DMS153 (cell line): ENCODE measurements at places on chromosomes 12 and 14.

GRCh38 chr12:68972595-68972994 lies 39.6 kb upstream of the CPM start:
- DNase-seq: no peak

DNA sequence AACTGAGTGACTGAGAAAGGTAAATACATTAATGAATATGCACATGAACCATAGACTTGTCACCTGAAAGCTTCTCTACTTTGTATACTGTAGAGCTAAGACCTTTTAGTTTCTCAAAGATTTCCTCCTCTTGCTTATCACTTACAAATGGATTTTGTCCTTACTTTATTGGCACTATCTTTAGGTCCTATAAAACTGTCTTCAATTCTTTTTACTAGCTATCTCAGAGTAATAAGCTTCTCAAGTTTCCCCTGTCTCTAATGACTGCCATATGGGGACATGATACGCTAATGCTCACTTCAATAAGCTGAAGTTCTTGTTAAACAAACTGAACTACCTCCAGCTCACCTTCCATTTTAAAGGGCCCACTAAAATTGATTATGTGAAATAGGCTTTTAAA lies 468.2 kb upstream of the CCDC196 start:
- no peak for DNase-seq

DNA sequence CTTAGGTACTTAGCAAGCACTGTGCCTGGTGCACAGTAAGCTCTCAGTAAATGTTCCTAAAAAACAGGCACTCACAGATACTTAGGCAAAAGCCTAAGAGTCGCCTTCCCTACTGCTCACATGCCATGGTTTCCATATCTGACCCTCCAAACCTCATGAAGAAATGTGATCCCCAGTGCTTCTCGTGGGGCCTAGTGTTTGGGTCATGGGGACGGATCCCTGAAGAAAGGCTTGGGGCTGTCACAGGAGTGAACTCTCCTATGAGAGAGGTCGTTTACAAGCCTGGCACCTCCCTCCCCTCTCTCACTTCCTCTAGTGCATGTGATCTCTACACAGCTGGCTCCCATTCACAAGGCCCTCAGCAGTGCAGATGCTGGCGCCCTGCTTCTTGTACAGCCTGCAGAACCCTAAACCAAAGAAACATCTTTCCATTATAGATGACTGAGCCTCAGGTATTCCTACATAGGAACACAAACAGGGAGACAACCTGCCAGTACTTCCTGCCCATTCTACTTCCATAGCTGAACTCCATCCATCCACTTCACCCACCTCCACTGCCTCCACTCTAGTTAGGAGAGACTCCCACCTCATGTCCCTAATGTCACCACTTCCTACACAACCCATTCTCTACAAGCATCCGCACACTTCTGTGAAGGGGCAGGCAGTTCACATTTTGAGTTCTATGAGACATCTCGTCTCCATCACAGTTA lies 2.9 kb downstream of the SLC15A4 start:
- no peak for DNase-seq

- no peak for DNase-seq
Measured at GRCh38 chr12:94263011-94263811, 114.8 kb downstream of the PLXNC1 start.

DNA sequence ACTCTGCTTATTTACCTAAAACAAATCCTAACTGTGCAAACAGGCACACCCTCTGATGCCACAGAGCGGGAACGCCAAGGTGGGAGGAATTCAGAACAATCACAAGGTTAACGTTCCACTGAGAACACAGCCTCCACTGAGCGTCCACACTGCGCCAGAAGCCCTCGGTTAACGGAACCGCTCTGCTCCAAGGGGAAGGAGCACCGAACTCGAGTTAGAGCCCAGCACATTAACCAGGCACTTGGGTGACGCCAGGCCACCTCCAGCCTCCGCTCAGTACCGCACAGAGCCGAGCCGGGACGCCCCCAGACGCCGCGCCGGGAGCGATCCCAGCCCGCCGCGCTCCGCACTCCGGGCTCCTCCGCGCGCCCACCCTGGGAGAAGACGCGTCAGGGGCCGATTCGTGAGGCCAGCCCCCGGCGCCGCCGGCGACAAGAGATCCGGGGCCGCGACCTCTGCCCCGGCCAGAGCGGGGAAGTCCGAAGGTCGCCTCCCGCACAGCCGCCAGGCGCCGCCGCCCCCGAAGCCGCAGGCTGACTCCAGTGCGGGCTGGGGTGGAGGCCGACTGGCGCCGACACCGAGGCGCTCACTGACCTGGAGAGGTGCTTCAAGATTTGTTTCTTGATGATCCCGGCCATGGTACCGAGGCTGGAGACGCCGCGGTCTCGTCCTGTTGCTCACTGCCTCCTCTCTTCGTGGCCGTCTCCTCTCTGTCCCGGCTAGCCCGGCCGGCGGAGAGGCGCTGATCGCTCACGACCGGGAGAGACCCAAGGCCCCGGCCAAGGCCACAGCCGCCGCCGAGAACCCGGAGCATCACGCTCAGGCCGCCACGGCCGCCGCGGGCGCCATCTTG lies 450 bp downstream of the BLTP3B start:
- no peak for DNase-seq

- no peak for DNase-seq
Measured at GRCh38 chr12:288687-289086, 26.1 kb upstream of the SLC6A13 start.

DNA sequence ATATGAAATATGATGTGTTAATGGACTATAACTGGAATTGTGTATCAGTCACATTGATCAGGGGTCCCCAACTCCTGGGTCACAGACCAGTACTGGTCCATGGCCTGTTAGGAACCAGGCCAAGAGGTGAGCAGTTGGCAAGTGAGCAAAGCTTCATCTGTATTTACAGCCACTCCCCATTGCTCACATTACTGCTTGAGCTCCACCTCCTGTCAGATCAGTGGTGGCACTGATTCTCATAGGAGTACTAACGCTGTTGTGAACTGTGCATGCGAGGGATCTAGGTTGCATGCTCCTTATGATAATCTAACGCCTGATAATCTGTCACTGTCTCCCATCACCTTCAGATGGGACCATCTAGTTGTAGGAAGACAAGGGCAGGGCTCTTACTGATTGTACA lies 72.3 kb downstream of the CDK17 start:
- DNase-seq: no peak

DNA sequence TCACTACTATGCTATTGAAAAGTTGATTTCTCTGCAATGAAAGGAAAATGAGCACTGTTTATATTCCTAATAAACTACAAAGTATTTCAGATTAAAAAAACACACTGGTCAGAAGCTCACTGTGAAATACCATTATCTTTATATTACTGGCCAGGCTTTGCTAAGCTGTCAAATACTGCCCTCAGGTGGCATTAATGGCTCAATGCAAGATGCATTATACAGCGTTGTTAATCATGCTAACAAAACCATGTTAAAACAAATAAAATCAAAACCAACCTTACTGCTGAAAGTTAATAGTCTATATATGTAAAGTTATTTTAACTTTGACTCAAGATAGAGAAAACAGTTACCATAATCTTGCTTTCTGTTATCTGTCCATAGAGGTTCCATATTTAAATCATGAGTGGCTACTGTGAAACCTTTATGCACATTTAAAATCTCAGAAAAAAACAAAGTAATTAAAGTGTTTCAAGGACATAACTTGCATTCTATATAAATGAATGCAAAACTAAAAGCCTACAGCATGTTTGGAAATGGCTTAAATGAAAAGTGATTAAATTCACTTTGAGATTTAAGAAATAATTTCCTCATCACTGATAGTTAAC lies 121.7 kb downstream of the RALGAPA1 start:
- DNase-seq: peak; percentile 14

- no peak for DNase-seq
Measured at GRCh38 chr12:130934753-130935152, 19.0 kb upstream of the ADGRD1 start.

DNA sequence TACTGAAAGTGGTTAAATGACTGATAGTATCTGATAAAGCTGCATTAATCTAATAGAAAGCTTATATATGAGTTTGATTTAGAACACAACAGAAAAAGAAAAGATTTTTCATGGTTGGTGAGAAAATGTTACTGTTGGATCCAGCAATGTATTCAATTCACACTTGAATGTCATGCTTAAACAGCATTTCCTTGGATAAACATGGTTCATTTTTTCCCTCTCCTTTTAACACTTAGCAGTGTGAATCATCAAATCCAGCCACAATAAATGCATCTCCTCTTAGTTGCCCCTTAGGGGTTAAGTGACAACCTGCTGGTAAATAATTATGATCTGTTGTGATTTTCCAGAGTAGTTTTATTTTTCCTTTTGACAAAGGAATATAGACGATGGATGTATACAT lies 74.9 kb upstream of the GRIP1 start:
- DNase-seq: no peak

- no peak for DNase-seq
Measured at GRCh38 chr14:77647853-77648252, 31.4 kb upstream of the SPTLC2 start.
